ENCODE measurements at places on chromosomes 3 and 15.

DNA sequence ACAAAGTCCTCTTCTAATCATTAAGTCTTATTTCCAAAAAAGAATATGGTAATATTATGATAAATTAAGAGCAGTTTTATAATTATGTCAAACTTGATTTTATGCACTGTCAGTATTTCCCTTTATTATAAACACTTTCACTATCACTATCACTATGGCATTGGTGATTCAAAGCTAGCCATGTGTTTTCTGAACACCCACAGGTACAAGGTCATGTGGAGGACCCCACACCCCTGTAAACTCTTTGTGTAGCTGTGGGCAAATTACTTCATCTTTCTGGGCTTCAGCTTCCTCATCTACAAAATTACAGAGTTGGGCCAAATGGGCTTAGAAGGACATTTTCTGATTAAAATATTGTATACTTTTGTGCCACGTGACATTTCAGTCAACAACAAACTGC is 41.7 kb downstream of the FBXL22 start:
- no peak for DNase-seq

- no peak for DNase-seq
These were observed 117.3 kb downstream of the DMXL2 start for GRCh38 chr15:51505251-51505650.

- DNase-seq = no peak
These were observed 101.0 kb upstream of the LINGO1 start for GRCh38 chr15:77733579-77734300.

- peak; percentile 63 for DNase-seq
These were observed 657.5 kb upstream of the NECTIN3 start for GRCh38 chr3:110413807-110414748.

- DNase-seq = no peak
These were observed 608.1 kb upstream of the UBE2E2 start for GRCh38 chr3:22594990-22595389.

DNA sequence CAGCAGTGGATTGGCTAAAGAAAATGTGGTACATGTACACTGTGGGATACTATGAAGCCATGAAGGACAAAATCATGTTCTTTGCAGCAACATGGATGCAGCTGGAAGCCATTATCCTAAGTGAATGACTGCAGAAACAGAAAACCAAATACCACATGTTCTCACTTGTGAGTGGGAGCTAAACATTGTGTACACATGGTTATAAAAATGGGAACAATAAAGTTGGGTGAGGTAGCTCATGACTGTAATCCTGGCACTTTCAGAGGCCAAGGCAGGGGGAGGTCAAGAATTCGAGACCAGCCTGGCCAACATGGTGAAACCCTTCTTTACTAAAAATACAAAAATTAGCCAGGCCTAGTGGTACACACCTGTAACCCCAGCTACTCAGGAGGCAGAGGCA is 3.6 kb upstream of the OR4F6 start:
- no peak for DNase-seq

GRCh38 chr3:120275618-120276017 is 9.4 kb downstream of the GPR156 start:
- no peak for DNase-seq

DNA sequence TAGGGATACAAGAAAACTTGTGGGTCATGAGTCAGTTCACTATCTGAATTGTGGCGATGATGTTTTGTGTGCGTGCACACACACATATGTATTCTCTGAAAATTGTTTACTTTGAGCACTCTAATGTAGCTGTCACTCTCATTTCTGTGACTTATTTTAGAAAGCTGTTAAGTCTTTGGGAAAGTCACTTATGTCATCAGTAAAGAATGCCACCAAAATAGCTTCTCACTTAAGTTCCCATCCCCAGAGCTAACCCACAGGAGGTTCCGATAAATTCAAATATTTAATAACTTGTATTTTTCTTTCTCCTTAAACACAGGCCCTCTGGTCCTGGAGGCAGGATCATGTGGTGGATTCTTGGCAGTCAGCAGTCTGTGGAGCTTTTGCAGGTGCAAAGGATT is 138.3 kb downstream of the LRIG1 start:
- DNase-seq = peak; percentile 42

- DNase-seq = no peak
These were observed 31.9 kb downstream of the TNK2 start for GRCh38 chr3:195876297-195877064.

DNA sequence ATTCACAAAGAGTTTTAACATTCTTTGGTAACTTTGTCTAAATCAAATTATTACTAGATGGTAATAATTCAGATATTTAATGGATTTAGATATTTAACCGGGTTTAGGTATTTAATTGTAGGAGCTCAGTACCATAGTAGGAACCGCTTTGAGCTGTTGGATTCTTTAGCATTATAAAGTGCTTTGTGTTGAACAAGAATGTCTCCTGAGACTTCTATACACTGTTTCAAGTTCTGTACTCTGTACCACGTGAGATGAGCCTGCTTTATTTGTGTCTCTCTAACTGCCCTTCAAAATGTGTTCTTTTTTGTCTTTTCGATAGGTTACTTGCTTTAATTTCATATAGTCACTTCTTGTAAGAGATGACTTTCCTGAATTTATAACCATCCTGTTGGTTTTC is 36.0 kb downstream of the ZFAND6 start:
- no peak for DNase-seq

- peak; percentile 98 for DNase-seq
These were observed 223.4 kb upstream of the IL12A start for GRCh38 chr3:159765030-159765859.

DNA sequence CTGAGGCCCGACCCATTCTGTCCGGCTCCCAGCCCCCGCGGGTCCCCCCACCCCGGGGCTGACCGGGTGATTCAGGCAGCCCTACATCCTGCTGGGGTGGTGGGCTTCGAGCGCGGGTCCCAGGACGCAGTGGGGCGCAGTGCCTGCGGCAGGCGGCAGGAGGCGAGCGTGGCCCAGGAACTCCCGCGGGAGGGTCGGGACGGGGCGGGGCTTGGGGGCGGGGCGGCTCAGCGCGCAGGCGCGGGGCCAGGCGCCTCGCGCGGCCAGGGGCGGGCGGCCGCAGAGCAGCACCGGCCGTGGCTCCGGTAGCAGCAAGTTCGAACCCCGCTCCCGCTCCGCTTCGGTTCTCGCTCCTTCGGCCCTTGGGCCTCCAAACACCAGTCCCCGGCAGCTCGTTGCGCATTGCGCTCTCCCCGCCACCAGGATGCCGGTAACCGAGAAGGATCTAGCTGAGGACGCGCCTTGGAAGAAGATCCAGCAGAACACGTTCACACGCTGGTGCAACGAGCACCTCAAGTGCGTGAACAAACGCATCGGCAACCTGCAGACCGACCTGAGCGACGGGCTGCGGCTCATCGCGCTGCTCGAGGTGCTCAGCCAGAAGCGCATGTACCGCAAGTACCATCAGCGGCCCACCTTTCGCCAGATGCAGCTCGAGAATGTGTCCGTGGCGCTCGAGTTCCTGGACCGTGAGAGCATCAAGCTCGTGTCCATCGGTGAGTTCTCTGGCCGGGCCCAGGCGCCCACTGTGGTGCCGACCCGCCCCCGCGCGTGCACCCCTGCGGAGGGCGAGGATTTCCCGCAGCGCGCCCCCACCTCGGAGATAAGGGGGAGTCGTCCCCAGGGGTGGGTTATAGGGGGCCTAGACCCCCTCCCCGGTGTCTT is at the start of gene FLNB:
TSS of gene FLNB (plus strand) at position 282 of the 885 bp plus-strand sequence. CDS start at position 425, 143 bp downstream.
- no peak for DNase-seq

DNA sequence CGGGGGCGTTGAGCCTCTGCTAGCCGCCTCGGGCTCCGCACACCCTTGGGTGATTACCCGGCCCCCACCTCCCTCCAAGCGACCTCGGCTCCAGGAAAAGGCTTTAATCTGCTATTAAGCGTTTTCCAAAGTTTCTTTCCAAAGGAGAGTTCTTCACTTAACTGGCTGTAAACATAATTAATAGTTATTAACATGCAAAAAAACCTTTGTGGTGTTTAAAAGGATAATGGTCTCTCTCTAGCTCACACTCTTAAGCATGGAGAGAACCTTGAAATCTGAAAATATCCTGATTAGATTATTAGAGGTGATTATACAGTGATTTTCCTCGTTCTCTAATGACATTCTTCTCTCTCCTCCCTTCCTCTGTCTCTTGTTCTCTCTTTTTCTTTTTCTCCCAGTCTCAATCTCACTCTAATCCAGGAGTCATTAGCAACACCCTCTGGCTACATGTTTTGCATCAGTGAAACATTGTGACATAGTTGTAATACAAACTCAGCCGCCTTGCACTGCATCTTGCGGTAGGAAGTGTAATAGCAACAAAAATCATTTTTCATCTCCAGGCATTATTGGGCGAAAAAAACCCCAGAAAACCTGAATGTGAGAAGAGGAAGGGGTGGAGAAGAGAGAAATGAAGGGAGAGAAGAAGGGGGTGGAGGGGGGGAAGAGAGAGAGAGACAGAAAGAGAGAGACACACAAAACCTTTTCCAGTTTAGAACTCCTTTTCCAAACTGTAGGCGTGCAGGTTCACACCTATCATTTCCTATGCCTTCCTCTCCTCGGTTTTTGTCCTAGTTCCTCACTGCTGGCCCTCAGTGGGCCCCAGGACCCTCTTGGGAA is 24.4 kb downstream of the NR2F2 start:
- peak; percentile 61 for DNase-seq

DNA sequence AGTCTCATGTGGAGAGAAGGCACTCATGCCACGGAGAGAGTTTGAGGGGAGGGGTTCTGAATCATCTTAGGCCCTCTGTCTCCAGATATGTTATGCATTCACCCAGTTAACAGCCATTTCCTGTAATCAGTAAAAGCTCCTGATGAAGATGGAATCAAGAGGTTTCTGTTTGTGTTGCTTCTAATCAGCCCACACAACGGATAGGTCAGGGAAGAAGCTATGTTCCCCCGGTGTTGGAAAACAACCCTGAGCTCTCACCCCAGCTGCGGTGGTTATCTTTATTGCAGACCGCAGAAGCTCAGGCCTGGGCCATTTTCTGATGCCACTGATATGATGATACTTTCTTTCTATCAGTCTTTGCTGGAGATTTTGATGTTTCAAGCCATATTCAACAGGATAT is 338.5 kb upstream of the ONECUT1 start:
- DNase-seq = no peak

DNA sequence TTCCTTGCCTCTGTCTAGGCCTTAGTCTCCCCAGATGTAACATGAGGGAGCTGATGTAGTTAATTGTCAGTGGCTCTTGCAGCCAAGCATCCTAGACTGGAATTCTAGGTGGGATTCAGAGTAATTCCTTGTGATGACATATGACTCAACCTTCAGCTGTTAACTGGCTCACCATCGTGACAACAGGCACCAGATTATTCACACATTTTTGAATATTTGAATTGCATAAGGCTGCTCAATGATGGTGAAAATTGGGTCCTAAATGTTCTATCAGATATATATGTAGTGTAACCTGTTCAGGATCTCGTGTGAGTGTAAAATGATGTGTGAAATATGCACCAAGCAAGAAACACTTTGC is 405.1 kb downstream of the LPP start:
- no peak for DNase-seq

DNA sequence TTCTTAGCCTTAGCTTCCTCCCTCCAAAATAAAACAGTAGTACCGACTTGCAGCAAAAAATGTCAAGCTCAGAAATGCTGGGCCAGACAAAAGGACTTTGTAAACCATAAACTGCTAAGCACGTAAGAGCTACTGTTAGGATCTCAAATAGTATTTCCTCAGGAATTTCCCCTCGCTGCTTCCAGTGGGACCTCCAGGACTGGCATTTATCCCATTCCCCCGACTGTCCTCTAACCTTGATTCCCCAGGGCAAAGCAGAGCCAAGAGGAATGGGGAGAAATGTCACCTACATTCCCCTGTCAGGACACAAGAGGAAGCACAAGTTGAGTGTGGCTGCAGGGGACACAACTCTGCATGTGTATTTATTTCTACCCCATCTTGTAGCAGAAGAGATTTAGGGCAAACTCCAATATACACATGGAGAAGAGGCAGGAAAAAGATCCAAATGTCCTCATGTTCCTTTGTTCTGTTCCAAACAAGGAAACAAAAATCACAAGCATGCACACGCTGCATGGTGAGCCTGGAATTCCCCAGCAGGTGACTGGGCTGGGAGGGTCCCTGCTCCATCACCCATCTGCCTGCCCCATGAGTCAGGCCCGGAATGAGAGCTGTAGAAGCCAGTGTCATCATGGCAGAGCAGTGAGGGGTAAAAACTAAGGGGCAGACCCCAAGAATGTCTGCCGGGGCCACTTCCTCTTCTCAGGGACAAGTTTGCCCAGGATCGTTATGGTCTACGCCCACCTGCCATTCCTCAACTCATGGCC is 4.2 kb downstream of the STOML1 start:
- no peak for DNase-seq

- DNase-seq = no peak
These were observed 55.6 kb upstream of the STXBP5L start for GRCh38 chr3:120852412-120852811.

DNA sequence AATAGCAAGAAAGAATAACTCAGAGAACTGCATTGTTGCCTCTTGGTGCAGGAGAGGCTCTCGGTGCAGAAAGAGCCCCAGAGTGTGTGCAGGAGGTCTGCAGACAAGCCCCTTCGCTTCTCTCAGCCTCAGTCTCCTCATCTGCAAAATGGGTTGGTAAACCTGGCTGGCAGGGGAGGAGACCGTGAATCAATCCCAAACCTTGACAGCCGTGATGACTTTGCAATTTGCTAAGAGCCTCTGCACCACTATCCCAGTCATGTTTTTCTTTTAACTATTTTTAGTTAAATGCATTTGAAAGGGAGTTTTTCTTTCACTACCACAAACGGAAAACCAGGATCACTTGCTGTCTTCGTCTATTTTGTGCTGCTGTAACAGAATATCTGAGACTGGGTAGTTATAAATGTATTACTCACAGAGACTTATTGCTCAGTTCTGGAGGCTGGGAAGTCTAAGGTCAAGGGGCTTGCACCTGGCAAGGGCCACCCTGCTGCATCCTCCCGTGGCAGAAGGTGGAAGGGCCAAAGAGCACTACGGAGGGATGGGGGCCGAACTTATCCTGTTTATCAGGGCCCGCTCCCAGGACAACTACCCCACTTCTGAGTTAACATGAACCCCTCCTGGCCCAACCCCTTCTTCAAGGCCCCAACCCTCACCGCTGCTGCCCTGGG is 14.2 kb upstream of the IQSEC1 start:
- no peak for DNase-seq

DNA sequence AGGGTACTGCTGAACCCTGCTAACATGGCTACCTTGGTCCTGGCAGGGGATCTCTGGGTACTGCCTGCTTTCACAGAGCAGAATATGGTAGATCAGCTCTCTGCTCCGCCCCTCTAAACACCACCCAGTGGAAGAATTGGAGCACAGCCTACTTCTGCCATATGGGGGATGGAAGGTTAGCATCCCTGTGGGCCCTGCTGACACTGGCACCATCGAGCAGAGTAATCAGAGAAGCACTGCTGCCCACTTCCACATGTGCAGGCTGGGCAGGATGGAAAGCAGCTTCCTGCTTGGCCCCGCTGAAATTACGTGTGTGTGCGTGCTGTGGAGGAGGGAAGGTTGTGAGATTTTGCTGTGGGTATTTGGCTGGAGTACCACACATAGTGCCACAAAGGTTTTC is 24.8 kb downstream of the CCR1 start:
- no peak for DNase-seq

- no peak for DNase-seq
These were observed 12.1 kb downstream of the NR2C2 start for GRCh38 chr3:14959359-14959943.

- no peak for DNase-seq
These were observed 34.7 kb upstream of the RSL24D1 start for GRCh38 chr15:55231455-55231854.
